ENCODE measurements at places on chromosomes 13 and 19. TPM values are rescaled to one million over a fixed set of nuclear protein-coding genes. Genes with fewer than 3 reads are reported as not detected.

ZNF665 gene
- total RNA-seq, result 5.2 TPM

WDR62 gene
- total RNA-seq, result 3.2 TPM

DIAPH3 gene
- 0.82 TPM for total RNA-seq

PROSER1 gene
- total RNA-seq, result 46.5 TPM

HTR2A gene
- total RNA-seq, result not detected

RFX1 gene
- 17.9 TPM for total RNA-seq

AMH gene
- total RNA-seq, result 5.7 TPM

All from spleen (tissue), 13 donors.